ENCODE measurements at places on chromosomes 5 and 9. TPM values are rescaled to one million over a fixed set of nuclear protein-coding genes. Genes with fewer than 3 reads are reported as not detected.

DNA sequence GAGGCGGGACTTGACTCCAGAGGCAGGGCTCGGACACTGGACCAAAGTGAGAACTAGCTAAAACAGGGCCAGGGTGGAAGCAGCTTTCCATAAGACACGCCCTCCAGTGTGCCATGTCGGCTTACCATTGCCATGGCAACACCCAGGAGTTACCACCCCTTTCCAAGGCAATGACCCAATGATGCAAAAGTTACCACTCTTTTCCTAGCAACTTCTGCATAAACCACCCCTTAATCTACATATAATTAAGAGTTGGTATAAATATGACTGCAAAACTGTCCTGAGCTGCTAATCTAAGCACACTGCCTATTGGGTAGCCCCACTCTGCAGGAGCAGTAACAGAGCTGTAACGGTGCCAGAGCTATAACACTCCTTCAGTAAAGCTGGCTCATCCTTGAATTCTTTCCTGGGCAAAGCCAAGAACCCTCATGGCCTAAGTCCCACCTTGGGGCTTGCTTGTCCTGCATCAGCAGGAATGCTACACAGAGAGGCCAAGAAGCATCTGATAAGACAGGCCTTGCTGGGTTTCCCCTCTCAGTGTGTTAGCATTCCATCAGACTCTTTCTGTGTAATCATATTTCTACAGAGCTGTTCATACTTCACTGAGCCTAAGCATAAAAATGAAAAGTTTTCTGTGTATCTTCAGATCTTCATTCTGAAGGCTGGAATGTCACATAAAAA is 262.7 kb upstream of the KLF9 start:
- no peak for DNase-seq

- DNase-seq = no peak
Measured at GRCh38 chr5:112581811-112582320, 155.8 kb upstream of the APC start.

LCN1 gene
- not detected for total RNA-seq

RNF183 gene
- 0.80 TPM for total RNA-seq

STXBP1 gene
- 10.8 TPM for total RNA-seq

ITK gene
- not detected for total RNA-seq

NUTM2G gene
- total RNA-seq = not detected
